ENCODE measurements at places on chromosomes 7 and 10. TPM values are rescaled to one million over a fixed set of nuclear protein-coding genes. Genes with fewer than 3 reads are reported as not detected.

CFAP70 gene
- total RNA-seq, result 3.1 TPM

GPR146 gene
- 4.3 TPM for total RNA-seq

CARD11 gene
- 63.3 TPM for total RNA-seq

CALN1 gene
- not detected for total RNA-seq

OR2A1 gene
- not detected for total RNA-seq

METTL27 gene
- total RNA-seq, result 34.7 TPM

CPN1 gene
- total RNA-seq, result not detected

AQP1 gene
- 4.8 TPM for total RNA-seq

THNSL1 gene
- 5.6 TPM for total RNA-seq

CD36 gene
- total RNA-seq, result 0.28 TPM

RNF32 gene
- total RNA-seq, result 2.7 TPM

PHYHIPL gene
- total RNA-seq, result not detected

ADARB2 gene
- total RNA-seq, result not detected

CTAGE4 gene
- total RNA-seq, result 5.8 TPM

CCDC172 gene
- total RNA-seq, result not detected

NXPH1 gene
- not detected for total RNA-seq

CDHR1 gene
- not detected for total RNA-seq

CHST12 gene
- 41.1 TPM for total RNA-seq

CABCOCO1 gene
- total RNA-seq, result not detected

ASAH2 gene
- total RNA-seq, result 8.3 TPM

CLCN1 gene
- total RNA-seq, result not detected

PAX4 gene
- total RNA-seq, result not detected

All from PC-9 (cell line).